WTC11 (cell line): ENCODE measurements at places on chromosomes 7 and 10. TPM values are rescaled to one million over a fixed set of nuclear protein-coding genes. Genes with fewer than 3 reads are reported as not detected.

CLDN4 gene
- total RNA-seq, result 32.0 to 54.3 TPM (median 52.5 TPM) in 3 replicates

CLEC2L gene
- total RNA-seq, result 0.13 to 0.69 TPM (median 0.44 TPM) in 3 replicates

INHBA gene
- 0.16 to 1.0 TPM (median 0.44 TPM) in 3 replicates for total RNA-seq

LRRN3 gene
- 0.16 to 0.70 TPM (median 0.34 TPM) in 3 replicates for total RNA-seq

SPDYE18 gene
- total RNA-seq, result not detected in 3 replicates

SGCE gene
- 19.0 to 25.3 TPM (median 24.2 TPM) in 3 replicates for total RNA-seq

ORC5 gene
- 21.0 to 23.3 TPM (median 22.2 TPM) in 3 replicates for total RNA-seq

NKX1-2 gene
- 30.8 to 57.7 TPM (median 31.0 TPM) in 3 replicates for total RNA-seq

LRWD1 gene
- 37.4 to 41.7 TPM (median 39.6 TPM) in 3 replicates for total RNA-seq

EVX1 gene
- total RNA-seq, result not detected in 3 replicates

ZNF775 gene
- 24.1 to 26.6 TPM (median 25.4 TPM) in 3 replicates for total RNA-seq

ATG9B gene
- total RNA-seq, result 2.4 to 3.8 TPM (median 2.4 TPM) in 3 replicates

FXYD4 gene
- total RNA-seq, result not detected in 3 replicates

KLHL7 gene
- 65.9 to 82.1 TPM (median 69.2 TPM) in 3 replicates for total RNA-seq

ITPRID1 gene
- total RNA-seq, result 0.98 to 1.4 TPM (median 1.1 TPM) in 3 replicates
